ENCODE measurements at places on chromosomes 16 and 17. TPM values are rescaled to one million over a fixed set of nuclear protein-coding genes. Genes with fewer than 3 reads are reported as not detected.

Gene KIF22
- 59.4 TPM for total RNA-seq

GRCh38 chr17:41016578-41017215 is 7.8 kb upstream of the KRTAP3-1 start:
- DNase-seq, result no peak

DNA sequence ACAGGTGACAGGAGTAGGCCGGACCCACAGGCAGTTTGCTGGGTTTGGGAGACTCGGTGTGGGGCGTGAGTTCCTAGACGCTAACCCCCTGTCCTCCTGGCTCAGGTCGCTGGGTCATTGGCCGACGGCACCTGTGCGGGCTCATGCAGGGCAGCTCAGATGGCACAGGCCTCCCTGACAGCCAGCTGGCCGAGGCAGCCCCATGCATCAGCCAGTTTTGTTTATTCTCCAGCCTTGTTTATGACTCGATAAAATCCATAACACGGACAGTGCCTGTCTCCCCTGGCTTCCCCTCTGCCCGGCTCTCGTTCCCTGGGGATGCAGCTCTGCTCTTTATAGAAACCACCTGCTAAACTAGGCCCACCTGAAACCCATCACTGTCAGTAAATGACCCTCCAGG is 46.0 kb downstream of the SDK2 start:
- no peak for DNase-seq

DNA sequence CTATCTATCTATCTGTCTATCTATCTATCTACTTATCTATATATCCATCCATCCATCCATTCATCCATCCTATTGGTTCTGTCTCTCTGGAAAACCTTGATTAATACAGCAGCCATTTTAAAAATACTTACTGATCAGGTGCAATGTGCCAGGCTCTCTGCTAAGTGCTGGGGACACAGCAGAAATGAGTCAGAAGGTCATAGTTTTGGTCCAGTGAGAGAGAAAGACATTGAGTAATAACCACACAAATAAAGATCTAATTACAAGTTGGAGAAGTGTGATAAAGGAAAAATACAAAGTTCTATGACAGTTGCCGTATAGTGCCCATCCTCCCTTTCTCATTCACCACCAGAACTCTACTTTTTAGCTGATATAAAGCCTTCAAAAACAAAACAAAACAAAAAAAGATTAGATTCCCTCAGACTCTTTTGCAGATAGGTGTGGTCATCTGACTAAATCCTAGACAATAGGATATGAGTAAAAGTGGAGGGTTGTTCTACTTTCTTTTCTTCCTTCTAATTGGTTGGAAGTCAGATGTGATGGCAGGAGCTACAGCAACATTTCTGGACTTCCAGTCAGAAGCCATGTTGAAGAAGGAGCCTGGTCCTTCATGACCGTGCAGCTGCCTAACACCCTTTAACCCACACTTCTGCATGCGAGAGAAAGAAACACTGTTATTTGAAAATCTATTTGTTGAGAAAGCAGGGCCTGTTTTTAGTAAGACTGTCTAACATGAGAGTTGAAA is 72.0 kb upstream of the TOX3 start:
- DNase-seq, result no peak

GRCh38 chr17:56260376-56261002 is 107.2 kb downstream of the ANKFN1 start:
- no peak for DNase-seq

DNA sequence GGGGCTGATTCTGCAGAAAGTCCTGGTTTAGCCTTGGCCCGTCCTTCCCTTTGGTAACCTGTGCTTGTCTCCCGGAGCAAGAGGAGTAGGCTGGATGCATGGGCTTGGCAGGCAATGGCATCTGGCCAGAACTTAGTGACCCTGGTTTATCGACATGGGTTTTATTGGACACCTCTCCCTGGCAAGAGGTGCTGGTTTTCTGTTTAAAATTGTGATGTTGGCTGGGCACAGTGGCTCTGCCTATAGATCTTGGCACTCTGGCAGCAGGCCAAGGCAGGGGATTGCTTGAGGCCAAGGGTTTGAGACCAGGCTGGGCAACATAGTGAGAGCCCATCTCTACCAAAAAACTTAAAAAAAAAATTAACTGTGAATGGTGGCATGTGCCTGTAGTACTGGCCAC is 31.2 kb downstream of the SLC12A3 start:
- no peak for DNase-seq

Gene P2RX1
- total RNA-seq, result not detected

- no peak for DNase-seq
These were observed 13.7 kb downstream of the DHX38 start for GRCh38 chr16:72107371-72107770.

DNA sequence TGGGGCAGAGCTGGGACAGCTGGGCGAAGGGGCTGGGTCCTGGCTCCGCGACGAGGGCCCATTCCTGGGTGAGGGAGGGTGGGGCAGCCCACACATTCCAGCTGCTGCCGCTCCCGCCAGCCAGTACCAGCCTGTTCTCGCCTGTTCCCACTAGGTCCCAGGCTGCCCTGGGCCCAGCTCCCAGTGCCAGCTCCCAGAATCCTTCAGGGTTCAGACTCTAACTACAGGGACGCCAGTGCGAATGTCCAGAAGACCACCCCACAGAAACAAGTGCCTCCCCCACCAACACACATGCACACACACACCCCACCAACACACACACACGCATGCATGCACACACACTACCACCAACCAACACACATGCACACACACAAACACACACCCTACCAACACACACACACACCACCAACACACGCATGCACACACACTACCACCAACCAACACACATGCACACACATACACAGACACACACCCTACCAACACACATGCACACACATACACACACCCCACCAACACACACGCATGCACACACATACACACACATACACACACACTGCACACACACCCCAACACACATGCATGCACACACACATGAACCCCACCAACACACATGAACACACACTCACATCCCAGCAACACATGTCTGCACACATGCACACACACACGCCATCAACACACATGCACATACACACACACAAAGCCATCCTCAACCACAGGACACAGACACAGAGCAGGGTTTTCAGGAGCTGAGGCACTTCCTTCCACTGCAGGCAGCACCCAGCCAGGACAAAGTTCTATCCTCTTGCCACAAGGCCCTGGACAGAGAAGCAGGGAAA is 27.5 kb upstream of the KRT17 start:
- no peak for DNase-seq

- DNase-seq, result no peak
These were observed 16.3 kb upstream of the SALL1 start for GRCh38 chr16:51167170-51167895.

GRCh38 chr17:15264542-15264941 is 584 bp downstream of the PMP22 start:
- no peak for DNase-seq

Gene EZH1
- total RNA-seq, result 13.4 TPM

Gene ACSM3
- 14.0 TPM for total RNA-seq

GRCh38 chr16:11611871-11612664 is 25.3 kb upstream of the LITAF start:
- no peak for DNase-seq

GRCh38 chr17:42563143-42563509 is 1.2 kb downstream of the COASY start:
- no peak for DNase-seq

- DNase-seq, result no peak
These were observed 9.9 kb upstream of the MEAK7 start for GRCh38 chr16:84514295-84514873.

- DNase-seq, result no peak
These were observed 72.8 kb downstream of the AMFR start for GRCh38 chr16:56352351-56353053.

Gene SLC25A39
- 78.9 TPM for total RNA-seq

- no peak for DNase-seq
These were observed 17.5 kb upstream of the SPNS2 start for GRCh38 chr17:4480929-4481898.

Gene TPPP3
- total RNA-seq, result 0.18 TPM

Gene NAGS
- total RNA-seq, result 2.2 TPM

Gene EFCAB13
- total RNA-seq, result 7.4 TPM

DNA sequence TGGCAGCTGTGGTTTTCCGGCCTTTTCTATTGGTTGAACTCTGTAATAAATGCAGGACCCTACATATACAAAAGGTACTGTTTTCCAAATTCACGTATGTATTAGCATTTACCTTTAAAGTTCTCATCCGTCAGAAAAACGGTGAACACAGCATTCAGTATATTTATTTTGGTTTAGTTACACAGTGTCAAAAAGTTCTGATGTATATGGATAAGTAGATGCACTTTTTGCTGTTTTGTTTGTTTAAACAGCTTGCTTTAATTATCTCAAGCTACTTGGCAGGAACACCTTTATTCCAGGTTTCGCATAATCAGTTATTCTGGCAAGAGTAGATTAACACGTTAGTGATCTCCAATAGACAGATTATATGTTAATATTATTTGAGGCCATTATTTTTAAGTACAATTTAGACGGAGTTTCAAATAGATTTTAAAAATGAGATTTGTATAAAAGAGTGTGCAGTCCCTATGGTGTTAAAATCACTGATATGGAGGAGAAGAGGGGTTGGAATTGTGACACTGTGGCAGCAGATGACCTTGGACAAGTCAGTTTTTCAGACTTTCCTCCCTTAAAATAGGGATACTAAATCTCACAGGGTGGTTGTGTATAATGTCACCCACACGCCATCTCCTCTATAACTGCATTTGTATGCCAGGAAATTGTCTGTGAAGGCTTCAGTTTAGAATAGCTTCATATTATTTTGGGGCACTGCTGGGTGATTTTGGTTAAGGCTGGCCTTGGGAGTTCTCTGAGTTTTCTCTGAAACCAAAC is 2.1 kb downstream of the HERPUD1 start:
- DNase-seq, result no peak

- DNase-seq, result no peak
These were observed 8.3 kb upstream of the CLUH start for GRCh38 chr17:2719861-2720260.

GRCh38 chr17:27514595-27515413 is 58.6 kb downstream of the KSR1 start:
- DNase-seq, result no peak

Gene CLEC10A
- total RNA-seq, result 0.14 TPM

DNA sequence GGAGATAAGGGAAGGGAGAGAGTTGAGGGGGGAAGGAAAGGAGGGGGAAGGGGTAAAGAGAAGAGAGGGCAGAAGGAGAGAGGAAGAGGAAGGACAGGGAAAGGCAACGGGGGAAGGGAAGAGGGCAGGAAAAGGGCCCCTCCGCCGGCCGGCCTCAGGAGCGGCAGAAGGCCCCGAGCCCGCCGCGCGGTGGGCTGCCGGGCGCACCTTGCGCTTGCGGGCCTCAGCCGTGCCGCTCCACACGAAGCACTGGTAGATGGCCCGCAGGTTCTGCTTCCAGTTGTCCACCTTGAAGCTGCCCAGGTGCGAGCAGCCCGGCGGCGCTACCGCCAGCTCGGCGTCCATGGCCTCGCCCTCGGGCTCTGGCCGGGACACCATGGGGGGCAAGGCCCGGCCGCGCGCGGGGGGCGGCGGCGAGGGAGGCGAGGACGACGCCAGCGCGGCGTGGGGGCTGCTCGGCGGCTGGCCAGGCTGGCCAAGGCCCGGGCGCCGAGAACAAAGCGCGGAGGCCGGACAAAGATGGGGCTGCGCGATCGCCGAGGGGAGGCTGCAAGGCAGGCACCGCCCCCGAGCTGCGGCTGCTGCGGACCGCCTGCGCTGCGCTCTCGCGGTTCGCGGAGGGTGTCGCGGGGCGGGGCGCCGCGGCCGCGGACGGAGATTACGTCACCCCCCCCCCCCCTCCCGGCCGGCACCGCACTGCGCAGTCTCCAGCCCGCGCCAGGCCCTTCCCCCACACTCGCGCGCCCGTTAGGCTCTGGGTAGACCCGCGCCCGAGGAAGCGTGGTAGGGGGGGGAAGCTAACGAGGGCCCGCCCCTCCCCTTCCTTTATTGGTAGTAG is at the start of gene USP22:
USP22 (minus strand) TSS at position 554 of the 838 bp plus-strand sequence; CDS start at position 378, 176 bp downstream.
- DNase-seq, result no peak

- DNase-seq, result no peak
These were observed 14.4 kb downstream of the SNN start for GRCh38 chr16:11682655-11683096.

DNA sequence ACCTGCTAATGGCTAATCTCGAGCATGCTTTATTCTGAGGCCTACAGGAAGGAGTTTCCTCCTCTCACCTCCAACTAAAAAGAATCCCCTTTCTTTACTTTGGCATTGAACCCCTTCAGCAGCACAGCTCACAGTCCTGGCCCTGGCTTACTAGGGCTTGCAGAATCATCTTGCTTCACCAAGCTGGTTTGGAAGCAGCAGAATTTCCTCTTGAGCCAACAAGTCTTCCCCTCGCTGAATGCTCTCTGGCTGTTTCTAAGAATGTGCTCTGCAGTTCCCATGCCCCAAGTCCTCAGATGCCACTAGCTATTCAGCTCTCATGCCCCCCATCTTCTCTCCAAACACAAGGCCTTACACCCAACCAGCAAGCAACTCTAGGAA is 271.2 kb downstream of the NTN1 start:
- no peak for DNase-seq

GRCh38 chr16:54326266-54326662 is 39.7 kb upstream of the IRX3 start:
- DNase-seq, result no peak

Gene CPNE7
- 5.7 TPM for total RNA-seq

GRCh38 chr17:1755252-1755826 is 6.5 kb upstream of the SERPINF1 start:
- DNase-seq, result no peak

Gene SLFN12L
- total RNA-seq, result 0.07 TPM

Gene KRTAP4-4
- total RNA-seq, result not detected

GRCh38 chr17:5133311-5133710 is 17.5 kb downstream of the USP6 start:
- DNase-seq, result no peak

GRCh38 chr16:11896486-11897176 is 19.1 kb downstream of the GSPT1 start:
- peak; percentile 20 for DNase-seq

Gene CHST6
- 1.5 TPM for total RNA-seq

GRCh38 chr17:50865060-50865867 is 890 bp downstream of the TOB1 start:
- DNase-seq, result no peak

DNA sequence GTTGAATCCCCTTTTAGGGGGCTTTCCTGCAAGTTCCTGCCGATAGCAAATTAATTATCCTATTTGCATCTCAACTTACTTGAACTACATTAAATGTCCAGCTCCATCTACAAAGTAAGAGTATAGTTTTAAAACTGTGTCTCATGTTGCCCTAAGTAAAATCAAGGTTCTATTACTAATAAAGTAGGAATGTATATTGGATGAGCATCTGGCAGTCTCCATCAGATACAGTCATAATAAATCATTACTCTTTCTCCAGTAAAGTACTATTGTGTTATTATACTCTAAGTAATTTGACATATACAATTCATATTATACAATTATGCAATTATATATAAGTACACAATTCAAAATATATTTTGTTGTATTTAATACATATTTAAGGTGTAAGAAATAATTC is 249.3 kb downstream of the CEP112 start:
- DNase-seq, result no peak
